Fibroblast of lung (primary cell): ENCODE measurements at places on chromosomes 1 and 21. TPM values are rescaled to one million over a fixed set of nuclear protein-coding genes. Genes with fewer than 3 reads are reported as not detected.

- DNase-seq = peak; percentile 20
These were observed 24.5 kb upstream of the PALMD start for GRCh38 chr1:99621340-99621901.

- DNase-seq = no peak
These were observed 19.3 kb upstream of the ZNF326 start for GRCh38 chr1:89975540-89976125.

DNA sequence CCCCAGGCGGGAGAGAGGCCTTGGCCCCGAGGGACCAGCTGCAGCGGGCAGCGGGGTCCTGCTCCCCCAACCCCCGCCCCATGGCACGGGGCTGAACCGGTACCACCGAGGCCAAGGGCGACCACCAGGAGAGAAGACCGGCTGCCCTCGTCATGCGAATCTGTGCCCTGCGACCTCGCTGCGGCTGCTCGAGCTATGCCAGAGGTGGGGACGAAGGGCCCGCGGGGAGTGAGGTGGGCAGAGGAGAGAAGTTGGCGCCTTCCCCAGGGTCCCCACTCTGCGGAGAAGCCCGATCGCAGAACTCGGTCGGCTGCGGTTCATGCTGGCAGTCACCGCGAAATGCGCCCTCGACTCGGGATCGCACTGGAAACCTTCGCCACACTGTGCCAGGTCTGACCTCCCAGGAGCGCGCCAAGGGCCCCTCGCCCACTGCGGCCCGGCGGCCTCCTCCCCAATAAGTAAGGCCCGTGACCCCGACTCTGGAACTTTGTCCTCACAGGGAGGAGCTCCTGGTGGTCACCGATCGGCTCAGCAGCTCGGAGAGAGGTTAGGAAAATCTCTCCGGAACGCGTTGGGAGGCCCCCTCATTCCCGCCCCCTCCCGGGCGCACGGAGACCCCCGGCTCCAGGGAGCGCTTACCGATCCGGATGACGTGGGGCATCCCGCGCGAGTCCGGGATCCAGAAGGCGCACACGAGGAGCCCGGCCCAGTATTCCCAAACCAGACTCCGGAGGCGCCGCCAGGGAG, 787 bp downstream of the GRIK3 start:
- DNase-seq = no peak

Gene AMY1A
- not detected in 2 replicates for polyA plus RNA-seq

Gene FAM163A
- not detected in 2 replicates for polyA plus RNA-seq

Gene CYP2J2
- polyA plus RNA-seq = 0.03 and 0.07 TPM in 2 replicates

- peak; percentile 99 for DNase-seq
These were observed 3.7 kb upstream of the NEK7 start for GRCh38 chr1:198153103-198153502.
